ENCODE measurements at places on chromosomes 1 and 21.

GRCh38 chr1:236303675-236304074, 21.9 kb upstream of the ERO1B start:
- no peak for DNase-seq

DNA sequence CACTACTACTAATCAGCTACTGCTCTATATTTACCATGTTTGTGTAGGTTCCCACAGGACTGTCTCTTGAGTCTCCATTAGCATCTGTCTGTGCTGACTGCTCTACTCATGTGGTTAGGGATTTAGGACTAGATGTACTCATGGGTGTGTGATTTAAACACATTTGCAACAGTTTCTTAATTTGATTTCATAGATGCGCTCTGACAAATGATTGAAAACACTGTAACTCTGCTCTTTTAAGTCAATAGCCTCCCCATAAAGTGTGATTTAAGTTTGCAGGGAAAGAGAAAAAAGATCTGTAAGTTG, 809.3 kb downstream of the NCAM2 start:
- DNase-seq: no peak

DNA sequence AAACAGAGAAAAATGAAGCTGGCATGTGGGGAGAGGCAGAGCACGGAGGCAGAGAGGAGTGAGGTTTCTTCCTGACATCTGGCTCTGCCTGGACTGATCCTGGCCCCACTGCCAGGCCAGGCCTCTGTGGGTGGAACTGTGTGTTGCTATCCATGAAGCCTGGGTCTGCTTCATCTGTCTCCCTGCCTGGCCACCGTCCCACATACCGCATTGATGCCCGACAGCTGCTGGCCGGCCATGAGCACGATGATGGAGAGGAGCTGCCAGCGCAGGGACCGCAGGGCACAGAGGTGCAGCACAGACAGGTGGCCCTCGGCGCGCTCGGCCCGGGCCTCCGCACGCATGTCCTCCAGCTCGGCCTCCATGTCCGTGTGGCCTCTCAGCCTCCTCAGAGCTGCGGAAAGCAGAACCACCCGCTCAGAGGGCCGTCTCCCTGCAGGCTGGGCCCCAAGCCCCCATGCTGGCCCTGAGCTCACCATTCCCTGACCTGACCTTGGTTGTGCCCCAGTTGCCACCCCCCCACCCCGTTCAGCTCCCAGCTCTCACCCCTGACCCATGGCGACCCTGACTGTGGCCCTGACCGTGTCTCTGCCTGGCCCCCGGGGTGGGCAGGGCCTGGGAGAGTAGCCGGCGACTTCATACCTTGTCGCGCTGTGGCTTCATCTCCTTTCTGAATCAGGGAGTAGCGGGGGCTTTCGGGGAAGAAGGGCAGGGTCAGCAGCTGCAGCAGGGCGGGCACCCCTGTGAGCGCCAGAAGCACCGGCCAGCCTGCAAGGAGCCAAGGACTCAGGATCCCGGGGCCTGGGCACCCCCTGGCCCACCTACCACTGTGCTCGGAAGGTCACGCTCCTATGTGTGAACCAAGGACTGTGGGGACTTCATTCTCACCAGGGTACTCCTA, 11.5 kb downstream of the SLC2A7 start:
- peak; percentile 58 for DNase-seq

DNA sequence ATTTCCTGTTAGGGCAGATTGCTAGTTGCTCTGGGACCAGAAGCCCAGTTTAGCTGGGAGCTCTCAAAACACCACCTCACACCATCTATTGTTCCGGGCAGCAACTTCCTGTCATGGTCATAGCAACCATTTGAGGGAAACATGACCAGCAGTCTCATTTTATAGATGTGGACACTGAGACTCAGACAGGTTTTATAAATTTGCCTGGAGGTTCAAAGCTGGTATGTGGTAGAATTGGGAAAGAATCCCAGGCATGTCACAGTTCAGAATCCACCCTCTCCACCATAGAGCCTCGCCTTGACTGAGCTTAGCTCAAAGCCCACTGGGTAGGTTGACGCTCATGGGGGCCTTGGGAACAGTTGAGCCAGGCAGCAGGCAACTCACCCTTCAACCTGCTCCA, 14.0 kb upstream of the TRIM67 start:
- no peak for DNase-seq

GRCh38 chr1:211328866-211329475, 2.3 kb downstream of the TRAF5 start:
- no peak for DNase-seq

DNA sequence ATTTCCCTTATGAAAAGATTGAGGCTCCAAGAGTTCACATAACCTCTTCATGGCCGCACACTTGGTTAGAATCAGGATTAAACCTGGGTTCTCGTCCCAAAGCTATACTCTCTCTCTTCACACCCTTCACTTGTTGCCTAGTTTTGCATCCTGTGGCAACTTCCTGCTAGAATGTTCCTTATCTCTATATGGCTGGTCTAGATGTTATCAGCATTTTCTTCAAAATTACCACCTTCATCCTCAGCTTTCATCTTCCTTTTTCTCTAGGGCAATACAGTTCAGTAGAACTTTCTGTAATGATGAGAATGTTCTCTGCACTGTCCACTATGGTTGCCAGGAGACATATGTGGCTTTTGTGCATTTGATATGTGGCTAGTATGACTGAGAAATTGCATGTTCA, 31.1 kb upstream of the BCAR3 start:
- no peak for DNase-seq

GRCh38 chr1:61441723-61442262, 283.1 kb downstream of the TM2D1 start:
- DNase-seq: peak; percentile 60

DNA sequence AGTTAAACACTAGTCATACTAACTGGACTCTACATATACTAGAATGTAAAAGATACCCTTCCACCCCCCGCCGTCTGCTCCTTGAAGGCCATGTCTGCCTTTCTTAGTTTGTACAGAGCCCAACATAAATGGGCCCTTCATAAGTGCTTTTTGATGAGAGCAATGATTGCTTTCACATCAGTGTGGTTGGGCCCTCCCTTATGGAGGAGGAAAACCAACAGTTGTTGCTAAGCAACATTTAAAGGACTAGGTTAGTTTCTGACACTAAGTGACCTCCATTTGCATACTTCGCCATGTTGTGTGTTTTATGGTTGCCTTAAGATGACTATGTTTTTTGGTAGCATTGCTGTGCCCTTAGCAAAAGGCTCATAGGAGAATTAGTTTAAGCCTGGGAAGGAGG, 182.0 kb upstream of the SGIP1 start:
- no peak for DNase-seq

DNA sequence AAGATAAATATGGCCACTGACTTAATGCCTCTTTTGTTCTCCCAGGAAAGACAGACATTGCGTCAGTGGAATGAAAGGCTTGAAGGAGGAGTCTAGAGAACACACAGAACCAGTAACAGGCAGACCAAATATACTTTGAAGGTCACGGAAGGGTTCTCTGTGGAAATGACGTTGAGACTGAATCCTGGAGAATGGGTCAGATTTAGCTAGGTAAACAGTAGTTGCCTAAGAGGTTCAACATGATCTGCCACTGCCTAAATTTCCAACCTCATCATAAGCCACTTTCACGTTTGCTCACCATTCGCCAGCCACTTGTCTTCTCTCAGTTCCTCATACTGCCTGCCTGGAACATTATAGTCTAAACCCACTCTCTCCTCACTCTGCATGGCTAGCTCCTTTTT, 20.5 kb downstream of the PLA2G4A start:
- DNase-seq: no peak

- DNase-seq: no peak
Observed at GRCh38 chr1:112342558-112342957, 53.5 kb upstream of the CTTNBP2NL start.

DNA sequence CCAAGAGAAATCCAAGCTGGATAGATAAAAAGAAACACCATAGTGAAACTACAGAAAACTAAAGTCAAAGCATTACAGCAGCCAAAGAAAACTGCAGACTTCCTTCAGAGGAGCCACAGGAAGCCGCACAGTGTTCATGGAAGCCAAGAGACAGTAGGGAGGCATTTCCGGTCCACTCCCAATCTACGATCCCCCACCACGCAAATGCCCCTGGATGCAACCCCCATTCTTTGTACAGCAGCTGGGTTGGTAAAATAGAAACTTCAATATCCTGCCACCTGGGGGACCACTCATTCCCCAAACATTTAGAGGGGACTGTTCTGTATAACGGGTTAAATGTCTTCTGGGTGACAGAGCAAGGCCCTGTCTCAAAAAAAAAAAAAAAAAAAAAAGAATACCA, 43.9 kb upstream of the TSPEAR start:
- no peak for DNase-seq

GRCh38 chr1:178506177-178506576, 6.7 kb upstream of the TEX35 start:
- DNase-seq: no peak

DNA sequence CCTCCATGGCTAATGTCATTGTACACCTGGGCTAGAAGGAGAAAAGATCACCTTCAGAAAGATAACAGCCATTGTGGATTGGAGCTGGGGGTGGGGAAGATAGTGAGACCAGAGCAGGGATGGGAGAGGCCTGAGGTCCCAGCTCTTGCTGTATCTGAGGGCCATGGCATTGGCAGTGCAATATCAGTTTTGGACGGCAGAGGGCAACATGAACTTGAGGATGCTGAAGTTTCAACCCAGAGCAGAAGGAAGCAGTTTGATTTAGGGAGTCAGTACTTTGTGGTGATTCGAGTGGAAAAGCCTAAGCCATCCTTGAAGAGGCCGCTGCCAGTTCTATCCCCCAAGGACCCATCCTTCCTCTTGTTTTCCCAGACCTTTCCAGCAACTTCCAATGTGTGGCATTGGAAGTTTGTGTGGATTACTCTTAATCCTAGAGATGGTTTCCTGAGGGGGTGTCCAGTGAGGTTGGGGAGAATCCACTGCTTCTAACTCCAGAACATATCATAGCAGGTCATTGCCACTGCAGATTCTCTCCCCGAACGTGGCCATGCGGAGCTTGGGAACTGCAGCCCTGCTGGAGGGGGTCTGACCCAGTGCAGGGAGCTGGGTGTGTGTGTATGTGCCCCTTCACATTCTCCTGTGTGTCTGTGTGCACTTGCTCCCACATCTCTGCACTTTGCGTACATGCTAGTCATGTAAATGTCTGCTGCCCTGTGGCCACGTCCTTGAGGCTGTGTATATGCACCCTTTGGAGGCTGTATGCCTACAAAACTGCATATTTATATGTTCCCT, 24.1 kb downstream of the SLC26A9 start:
- DNase-seq: peak; percentile 78

GRCh38 chr1:26890467-26890796, 349 bp upstream of the GPN2 start:
- DNase-seq: no peak

GRCh38 chr1:50424884-50425375, 1.7 kb upstream of the DMRTA2 start:
- no peak for DNase-seq

GRCh38 chr1:207404849-207405525, 49.1 kb upstream of the CR2 start:
- no peak for DNase-seq

DNA sequence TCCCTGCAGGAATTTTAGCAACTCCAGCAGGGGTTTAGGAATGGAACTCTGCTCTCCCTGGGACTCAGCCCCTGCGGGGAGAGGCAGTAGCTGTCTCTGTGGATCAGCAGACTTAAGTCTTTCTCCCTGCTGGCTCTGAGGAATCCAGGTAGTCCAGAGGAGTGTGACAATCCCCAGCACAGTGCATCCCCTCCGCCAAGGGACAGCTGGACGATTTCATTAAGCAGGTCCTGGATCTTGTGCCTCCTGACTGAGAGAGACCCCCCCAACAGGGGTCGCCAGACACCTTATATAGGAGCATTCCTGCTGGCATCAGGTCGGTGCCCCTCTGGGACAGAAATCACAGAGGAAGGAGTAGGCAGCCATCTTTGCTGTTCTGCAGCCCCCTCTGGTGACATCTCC, 30.6 kb downstream of the AKT3 start:
- no peak for DNase-seq

GRCh38 chr1:201459052-201459451, 9.9 kb downstream of the PHLDA3 start:
- no peak for DNase-seq

GRCh38 chr21:10430005-10430404, 91.4 kb upstream of the TPTE start:
- no peak for DNase-seq

- DNase-seq: no peak
Observed at GRCh38 chr1:224333309-224333926, 3.4 kb upstream of the NVL start.

DNA sequence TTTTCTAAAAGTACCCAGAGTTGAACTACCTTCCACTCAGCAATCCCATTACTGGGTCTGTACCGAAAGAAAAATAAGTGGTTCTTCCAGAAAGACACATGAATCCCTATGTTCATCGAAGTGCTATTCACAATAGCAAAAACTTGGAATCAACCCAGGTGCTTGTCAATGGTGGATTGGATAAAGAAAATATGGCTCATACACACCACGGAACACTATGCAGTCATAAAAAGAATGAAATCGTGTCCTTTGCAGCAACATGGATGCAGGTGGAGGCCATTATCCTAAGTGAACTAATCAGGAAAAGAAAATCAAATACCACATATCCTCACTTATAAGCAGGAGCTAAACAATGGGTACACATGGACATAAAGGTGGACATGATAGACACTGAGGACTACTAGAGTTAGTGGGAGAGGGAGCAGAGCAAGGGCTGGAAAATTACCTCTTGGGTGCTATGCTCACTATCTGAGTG, 32.9 kb upstream of the JUN start:
- DNase-seq: no peak

DNA sequence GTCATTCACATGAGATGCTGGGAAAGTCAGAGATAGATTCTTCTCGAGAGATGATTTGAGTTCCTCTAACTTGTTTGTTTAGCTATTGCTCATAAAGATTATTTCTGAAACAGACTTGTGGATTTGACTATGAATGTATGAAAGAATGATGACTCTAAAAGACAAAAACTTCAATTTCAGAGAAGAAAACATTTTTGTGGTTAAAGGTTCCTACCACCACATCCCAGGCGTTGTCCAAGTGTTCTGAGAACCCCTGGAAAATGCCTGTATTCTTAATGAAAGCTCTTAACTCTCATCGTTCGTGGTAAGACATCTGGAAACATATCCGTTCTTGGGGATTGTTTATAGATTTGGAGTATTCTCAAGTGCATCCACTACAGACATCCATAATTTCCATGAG, 228.7 kb downstream of the BARHL2 start:
- no peak for DNase-seq

GRCh38 chr1:221182791-221183533, 303.7 kb downstream of the HLX start:
- no peak for DNase-seq

DNA sequence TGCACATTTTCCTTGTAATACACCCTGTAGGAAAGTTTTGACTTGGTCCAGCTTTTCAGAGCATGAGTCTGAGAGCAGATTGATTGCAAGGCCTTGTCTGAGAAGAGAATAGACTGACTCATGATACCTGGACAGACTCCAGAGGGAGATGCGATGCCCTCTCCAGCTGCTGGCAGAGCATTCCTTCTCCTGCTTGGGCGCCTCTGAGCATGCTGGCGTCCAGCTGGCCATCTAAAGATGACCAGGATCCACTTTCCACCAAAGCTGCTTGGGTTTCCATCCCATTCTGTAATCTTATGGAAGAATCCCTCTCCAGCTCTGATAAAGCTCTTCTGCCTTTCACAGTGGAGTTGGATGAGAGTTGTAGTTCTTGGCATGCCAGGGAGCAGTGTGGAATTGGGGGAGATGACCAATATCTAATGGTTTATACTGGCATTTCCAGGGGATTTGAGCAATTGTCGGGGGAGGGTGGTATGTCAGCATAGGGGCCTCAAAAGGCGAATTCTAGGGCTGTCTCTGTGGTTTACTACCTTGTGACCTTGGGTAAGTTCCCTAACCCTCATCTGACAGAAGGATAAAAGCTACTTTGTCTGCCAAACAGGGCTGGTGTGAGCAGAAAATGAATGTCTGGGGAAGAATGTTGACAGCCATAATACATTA, 19.5 kb downstream of the SZRD1 start:
- no peak for DNase-seq
